ENCODE measurements at places on chromosomes 11 and 22.

DNA sequence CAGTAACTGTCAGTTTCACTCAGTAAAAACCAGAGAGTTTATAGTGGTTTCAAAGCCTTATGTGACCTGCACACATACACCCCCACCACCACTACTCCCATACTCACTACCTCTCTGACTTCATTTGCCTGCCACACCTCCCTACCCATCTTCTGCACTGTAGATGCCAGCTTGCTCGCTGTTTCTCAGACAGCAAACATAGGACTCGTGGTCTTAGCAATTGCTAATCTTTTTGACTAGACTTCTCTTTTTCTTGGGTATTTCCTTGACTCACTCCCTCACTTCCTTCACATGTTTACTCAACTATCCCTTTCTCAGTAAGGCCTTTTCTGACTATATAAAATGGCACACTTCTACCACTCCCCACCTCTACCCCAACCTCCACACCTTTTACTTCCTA, 27.8 kb downstream of the CEP295 start:
- no peak for DNase-seq

DNA sequence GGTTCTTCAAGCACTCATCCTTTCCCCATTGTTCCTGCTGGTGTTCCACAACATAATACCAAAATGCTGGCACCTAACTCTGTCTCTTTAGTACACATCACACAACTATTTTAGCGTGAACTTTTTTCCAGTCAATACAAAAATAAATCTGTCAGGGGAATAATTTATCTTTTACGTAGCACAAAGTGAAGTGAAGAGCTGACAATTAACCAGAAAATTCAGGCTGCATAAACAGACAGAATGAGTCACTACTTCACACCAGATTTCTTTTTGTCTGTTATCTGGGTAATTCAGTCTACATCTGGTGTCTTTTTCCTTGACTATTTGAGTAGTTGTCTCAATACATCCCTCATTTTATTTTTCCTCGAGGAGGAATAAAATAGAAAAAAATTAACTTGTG, 7.9 kb upstream of the ETS1 start:
- DNase-seq: no peak

DNA sequence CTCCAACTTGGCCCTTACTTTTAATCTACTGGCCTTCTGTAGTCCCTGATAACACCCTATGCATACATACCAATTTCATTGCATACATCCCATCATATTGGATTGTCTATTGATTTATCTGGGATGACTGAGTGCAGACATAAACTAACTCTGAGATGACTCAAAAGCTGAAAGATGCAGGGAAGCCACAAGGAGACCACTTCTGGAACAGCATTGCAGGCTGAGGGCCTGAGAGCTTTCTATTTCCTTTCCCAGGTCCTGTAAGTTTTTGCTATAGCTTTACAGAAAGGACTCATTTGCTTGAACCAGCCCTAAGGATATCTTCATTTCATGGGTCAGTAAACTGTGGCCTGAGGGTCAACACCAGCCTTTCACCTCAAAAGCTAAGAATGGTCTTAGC, 15.1 kb upstream of the SPON1 start:
- DNase-seq: no peak

DNA sequence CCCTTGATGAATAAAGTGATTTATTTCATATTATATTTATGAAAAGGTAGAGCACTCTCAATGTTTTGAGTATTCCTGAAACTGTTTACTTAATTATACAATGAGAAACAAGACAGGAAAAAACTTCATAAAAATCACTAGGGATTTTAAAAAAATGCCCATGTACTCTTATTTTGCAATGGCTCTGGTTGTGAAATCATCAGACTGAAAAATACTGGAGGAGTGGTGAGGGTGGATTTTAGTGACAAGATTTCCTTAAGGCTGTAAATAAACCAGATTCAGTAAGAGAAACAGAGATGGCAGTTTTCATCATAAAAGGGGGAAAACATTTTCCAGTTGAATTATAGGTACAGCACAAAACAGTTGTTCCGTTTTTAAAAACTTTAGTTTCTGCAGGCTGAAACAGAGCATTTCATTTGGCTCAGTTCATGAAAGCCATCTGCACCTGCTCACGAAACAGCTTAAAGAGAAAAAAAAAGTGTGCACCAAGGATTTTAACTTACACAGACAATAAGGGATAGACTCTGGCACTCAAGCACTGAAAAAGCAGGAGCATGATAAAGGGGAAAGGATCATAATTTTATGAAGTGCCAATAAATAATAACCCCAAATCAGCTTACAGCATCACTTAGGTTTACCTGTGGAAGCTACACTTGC, 100.7 kb downstream of the MAML2 start:
- no peak for DNase-seq

DNA sequence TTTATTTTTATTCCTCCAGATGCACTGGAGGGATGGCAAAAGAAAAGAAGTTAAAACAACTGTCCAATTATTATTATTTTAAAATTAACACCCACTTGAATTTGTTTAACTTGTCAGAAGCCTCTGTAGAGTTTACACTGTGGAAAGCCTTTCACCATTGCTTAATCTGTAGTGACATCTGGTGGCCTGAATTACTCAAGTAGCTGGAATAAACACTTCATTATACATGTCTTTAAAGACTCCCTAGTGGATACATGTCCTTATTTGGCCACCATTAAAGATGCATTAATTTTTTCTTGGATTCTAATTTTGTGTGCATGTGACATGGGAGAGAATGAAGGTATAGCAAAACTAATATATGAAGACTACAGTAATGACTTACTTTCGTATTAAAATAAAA, 1496.5 kb downstream of the FAM181B start:
- no peak for DNase-seq

GRCh38 chr11:95977534-95978174, 53.7 kb upstream of the MTMR2 start:
- DNase-seq: no peak

DNA sequence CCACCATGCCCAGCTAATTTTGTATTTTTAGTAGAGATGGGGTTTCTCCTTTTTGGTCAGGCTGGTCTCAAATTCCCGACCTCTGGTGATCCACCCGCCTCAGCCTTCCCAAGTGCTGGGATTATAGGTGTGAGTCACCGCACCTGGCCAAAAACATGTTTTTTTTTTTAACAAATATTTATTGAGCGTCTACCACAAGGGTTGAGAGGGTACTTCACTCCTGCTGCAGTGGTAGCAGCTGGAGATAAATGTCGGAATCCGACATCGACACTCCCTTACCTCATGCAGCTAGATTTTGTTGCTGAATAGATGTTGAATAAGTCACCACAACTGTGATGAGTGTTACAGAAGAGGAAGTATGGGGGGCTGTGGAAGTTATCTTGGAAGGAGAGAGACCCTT, 971 bp downstream of the DNAJB13 start:
- DNase-seq: no peak

DNA sequence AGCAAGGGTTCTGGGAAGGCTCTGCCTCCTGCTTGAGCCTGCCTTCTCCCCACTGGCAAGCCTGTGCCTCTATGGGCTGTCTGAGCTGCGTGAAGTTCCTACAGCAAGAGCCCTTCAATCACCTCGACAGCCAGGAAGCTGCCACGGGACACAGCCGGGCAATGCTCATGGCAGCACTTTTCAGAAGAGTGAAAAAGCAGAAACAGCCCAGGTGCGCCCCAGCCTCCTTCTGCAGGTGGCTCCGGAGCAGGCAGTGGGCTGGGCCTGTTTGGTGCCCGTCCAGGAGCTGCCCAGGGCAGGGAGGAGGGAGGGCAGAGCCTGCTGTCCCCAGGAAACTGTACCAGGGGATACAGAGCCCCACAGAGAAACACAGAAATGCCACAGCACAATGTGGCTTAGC, 24.6 kb upstream of the COMT start:
- DNase-seq: no peak

DNA sequence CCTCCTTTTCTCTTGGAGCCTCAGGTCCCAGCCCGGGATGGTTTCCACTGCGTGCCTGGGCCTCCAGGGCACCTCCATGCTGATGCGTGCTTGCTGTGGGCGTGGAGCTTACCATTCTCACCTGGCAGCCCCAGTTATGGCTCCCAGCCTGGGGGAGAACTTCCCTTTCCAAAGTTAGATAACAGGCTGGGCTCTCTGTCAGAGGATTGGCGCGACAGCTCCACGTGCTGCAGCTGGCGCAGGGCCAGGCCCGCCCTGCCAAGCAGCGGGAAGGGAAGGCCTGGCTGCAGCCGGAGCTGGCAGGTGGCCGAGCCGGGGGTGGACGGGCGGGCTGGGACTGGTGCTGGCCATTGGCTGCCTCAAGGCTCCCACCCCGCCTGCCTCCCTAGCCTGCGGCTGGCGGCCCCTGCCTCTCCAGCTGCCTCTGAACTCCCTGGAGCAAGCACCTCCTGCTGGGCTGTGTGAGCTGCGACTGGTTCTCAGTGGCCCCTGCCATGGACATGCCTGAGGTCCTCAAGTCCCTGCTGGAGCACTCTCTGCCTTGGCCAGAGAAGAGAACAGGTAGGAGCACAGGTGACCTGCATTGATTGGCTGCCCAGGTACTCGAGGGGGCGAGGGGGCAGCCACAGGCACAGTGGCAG, 14.6 kb upstream of the TEF start:
- peak; percentile 96 for DNase-seq

DNA sequence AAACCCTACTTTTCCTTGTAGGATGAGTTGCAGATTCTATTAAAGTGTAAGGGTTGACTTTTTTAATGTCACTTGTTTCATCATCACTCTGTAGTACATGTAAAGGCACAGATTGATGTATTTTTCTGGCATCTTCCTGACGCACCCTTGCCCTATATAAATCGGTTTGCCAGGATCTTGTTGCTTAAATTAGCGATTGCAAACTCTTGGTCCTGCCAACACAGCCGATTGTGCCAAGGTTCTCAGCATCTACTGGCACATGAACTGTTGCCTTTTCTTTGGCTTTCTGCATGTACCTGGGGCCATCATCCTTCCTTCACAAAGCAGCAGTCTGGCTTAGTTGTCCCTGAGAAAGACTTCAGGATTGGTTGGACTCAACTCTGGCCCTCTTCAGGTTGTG, 7.5 kb upstream of the LIN7C start:
- no peak for DNase-seq

DNA sequence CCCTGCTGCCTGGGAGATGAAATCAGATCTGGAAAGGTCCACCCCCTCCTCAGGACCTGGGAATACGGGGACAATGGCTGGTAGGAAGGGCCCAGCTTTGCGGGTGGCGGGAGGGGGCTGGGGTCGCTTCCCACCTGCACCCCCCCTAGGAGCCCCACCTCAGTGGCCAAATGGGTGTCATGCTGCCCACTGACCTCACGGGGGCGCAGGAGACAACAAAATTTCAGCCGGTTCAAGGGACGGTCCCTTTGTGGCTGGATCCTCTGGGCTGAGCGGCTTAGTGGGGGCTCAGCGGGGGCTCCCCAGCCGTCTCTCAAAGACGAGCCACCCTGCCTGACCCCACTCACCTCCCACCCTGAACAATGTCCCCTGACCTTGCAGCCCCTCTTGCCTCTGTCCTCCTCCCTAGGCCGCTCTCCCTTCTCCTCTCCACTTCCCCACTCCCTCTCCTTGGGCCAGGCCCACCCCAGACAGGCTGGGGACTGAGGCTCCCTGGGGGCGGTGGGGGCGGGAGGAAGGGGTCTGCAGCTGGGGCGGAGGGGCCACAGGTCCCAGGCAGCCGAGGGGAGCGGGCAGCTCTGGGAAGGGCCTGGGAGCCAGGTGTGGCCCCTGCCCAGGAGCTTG, 39.3 kb upstream of the H19 start:
- DNase-seq: no peak

- DNase-seq: no peak
These were observed 386.2 kb downstream of the NTM start for GRCh38 chr11:131756479-131757110.

- no peak for DNase-seq
These were observed 43.2 kb downstream of the F2 start for GRCh38 chr11:46762248-46762647.

DNA sequence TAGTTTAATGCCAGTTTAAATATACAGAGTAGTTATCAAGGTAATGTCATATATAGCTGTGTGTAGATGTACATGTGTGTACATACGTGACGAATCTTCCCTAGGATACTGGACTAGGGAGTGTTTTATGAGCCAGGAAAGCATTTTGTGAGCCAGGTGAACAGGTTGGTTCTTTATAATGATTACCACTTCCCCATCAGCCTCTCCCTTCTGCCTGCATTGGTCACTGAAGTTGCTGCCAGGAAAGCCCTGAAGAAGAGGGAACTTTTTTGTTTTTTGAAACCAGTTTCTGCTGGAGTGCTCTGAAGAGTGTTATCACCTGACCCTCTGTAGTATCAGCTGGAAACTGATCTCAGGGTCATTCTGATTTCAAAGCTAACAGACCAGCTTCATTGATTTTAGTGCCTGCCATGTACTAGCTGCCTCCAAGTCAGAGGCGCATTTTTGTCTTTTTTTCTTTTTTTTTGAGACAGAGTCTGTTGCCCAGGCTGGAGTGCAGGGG, 14.2 kb upstream of the ST14 start:
- no peak for DNase-seq

- no peak for DNase-seq
These were observed 51.6 kb downstream of the RPUSD4 start for GRCh38 chr11:126159719-126160344.

DNA sequence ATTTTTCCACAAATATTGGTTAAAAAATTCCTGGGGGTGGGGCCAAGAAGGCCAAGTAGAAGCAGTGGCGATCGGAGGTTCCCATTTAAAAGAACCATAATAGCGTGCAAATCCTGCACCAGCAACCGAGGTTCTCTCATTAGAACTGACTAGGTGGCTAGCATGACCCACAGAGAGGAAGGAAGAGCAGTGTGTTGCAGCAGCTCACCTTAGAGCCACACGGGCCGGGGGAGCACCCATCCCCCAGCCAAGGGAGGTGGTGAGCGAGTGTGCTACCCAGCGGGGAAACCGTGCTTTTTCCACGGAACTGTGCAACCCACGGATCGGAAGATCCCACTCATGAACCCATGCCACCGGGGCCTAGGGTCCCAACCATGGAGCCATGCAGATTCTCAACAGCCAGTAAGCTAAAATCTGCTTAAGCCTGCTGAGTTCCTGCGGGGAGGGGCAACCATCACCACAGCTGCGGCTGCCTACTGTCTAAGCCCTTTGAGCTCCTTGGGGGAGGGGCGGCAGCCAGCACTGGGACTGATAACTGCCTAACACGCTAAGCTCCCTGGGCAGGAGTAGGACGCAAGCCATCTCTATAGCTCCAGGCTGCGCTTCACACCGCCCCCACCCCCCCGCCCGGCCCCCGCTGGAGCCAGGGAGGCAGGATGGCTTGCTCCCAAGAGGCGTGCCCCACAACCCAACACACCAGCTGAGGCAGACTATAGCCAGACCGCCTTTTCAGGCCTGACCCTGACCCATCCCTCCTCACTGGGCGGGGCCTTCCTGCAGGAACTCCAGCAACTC, 21.0 kb upstream of the HTATIP2 start:
- no peak for DNase-seq

DNA sequence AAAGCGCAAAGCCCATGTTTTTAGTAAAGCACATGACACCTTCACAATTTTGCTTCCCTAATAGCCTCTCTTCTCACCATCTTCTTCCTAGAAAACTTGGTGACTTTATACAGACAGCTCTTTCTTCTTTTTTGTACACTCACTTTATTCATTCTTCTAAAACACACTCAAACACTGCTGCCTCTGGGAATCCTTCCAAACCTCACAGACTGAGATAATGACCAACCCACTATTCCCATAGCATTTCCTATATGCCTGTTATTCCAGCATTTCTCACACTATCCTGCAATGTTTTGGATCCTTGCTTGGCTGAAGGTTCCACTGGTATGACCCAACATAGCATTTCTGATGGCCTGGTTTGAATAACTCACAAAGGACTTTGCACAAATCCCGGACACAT, 442.1 kb upstream of the CCDC90B start:
- no peak for DNase-seq

- no peak for DNase-seq
These were observed 253.2 kb downstream of the LARGE1 start for GRCh38 chr22:33666961-33667619.
